Stimulated activated CD4-positive, alpha-beta T cell treated with anti-CD3 and anti-CD28 coated beads, Interleukin-12 subunit alpha, Interleukin-12 subunit beta, amount 100 ng/mL, for 24 hours (primary cell): ENCODE measurements at places on chromosomes 12 and 14.

DNA sequence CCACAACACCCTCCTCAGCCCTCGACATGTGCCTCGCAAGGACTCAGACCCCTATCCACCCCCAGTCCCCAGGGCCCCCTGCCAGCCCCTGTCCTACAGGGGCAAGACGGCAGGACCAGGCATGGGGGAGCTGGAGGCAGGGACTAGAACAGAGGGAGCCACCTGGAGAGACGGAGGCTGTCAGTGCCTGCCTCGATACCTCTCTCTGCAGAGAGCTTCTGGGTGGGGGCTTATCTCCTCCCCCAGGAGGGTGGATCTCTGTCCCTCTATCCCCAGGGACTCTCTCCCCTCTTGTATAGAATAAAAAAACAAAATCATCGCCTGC is 2.0 kb upstream of the CPNE6 start:
- DNase-seq: no peak

DNA sequence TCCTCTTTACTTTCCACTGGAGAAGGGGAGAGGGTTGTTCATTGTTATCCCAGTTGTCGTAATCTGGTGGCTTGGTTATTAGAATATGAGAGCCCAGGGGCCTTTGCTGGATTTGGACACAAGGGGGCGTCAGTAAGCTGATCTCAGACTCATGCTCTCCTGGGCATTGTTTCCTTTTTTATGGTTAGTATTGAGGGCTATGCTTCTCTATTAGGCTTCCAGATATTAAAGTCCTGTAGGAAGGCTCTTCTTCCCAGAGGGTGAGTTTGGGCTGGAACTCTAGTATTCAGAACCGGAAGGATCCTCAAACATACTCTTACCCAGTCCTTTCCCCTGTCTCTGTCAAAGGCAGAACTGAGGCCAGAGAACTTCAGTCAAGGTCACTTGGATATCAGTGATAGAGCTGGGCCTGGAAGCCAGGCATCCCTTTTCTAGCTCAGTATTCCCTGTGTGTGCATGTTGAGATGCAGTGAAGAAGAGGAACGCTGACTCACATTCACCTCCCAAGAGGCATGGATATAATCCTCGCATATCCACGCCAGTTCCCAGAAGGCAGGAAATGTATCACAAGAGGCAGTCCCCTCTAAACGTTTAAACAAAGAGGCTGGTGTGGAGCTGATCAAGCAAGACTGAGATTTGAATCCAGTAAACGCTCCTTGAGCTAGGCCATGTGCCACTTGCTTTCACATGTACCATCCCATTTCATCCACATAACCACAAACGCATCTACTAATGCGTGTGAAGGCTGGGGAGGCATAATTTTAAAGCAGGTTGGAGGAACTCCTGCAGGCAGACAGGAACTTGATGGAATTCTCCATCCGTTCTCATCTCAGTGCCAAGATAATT is 41.6 kb downstream of the UBE3B start:
- DNase-seq: peak; percentile 45

DNA sequence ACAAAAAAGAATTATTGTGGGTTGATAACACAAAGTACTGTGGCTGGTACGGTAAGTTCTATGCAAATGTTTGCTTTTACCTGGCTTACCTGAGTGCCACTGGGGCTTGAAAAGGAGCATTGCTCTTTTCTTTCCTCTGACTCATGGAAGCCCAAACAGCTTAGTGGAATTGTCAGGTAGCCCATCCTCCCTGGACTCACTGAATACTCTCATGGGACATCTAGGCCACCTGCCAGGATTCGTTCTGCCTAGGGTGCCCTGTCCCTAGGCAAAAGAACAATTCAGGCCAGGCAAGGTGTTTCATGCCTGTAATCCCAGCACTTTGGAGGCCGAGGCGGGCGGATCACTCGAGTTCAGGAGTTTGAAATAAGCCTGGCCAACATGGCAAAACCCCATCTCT is 22.5 kb upstream of the YAF2 start:
- no peak for DNase-seq

DNA sequence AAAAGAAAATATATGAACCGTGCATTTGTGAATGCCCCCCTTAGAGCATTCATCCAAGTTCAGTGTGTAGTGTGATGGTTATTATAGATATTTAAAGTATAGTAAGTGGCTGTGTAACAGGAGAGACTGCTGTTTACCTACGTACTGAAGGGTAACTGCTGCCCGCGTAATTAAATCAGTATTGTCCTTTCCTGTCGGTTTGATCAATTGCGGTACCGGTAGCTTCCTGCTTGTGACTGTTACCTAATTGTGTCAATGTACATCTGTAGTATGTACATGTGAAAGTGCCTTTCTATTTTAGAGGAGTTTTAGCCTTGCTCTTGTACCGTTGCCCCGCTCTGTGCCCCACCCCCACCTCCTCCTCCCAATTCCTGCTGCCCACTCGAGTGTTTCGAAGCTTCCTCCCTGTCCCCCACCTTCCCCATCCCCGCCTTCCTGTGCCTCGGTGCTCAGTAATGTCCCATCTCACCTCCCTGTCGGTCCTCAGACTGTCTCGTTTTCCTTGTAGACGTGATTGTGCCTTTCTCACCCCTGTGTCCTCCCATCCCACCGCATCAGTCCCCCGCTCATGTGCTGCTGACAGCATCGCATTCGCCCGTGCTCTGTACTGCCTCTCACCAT is 75.0 kb downstream of the KICS2 start:
- no peak for DNase-seq

GRCh38 chr14:29906256-29906870 is 21.3 kb downstream of the PRKD1 start:
- no peak for DNase-seq

DNA sequence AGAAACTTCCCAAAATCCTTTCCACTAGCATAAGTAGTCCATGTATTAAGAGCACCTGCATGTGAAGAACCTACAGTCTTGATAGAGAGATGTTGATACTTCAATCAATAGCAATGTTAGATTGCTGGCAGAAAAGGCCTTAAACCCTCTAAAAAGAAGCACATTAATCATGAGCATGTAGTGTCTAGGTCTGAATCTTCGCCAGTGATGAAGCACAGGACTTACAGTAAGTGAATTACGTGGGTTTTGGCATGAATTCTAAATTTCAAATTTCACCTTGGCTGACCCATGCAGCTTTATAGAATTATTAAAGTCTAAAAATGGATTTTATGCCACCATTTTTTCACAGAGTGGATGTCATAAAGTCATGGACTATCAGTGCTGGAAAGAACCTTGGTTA is 791.6 kb upstream of the NOVA1 start:
- DNase-seq: no peak

- no peak for DNase-seq
These were observed 156.8 kb upstream of the ALG10B start for GRCh38 chr12:38159591-38160317.

- no peak for DNase-seq
These were observed 47.4 kb upstream of the C14orf180 start for GRCh38 chr14:104532191-104532555.

GRCh38 chr12:88566430-88566829 is 13.8 kb downstream of the KITLG start:
- no peak for DNase-seq

- no peak for DNase-seq
These were observed 5.8 kb downstream of the LRIG3 start for GRCh38 chr12:58914457-58914856.

DNA sequence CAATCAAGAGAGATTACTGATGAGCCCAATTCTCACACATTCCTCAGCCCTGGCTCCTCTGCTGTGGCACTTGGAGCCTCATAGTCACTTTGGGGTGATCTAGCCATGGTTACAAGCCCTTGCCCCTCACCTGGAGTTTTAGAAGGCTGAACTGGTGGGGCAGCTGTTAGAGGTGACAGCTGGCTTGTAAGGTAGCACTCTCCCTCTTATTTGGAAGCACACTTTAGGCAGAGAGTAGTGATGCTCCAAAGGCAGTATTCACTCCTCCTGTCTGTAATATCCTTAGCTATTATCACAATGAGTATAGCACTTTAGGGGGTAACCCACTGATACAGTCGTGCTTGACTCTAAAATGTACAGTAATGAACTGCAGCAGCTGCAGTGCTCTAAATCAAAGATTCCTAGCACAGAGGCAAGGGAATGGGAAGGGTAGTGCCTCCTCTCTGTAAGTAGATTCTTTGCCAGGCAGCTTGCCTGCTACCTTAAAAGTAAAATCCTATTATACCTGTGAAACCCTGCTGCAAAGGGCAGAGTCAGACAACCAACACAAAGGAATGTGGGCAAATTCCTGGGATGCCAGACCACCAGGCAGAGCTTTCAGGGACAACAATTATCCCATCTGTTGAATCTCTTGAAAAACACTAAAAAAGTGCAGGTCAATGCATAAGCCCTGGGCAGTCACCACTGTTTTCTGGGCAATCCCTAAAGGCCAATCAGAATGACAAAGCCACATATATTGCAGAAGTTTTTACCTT is 336.3 kb downstream of the NOVA1 start:
- DNase-seq: no peak
